SJSA1 (cell line): ENCODE measurements at places on chromosomes 6 and 20.
A peak's percentile ranks its signal among the peaks of the same experiment; 100 is the strongest.

GRCh38 chr6:117138920-117139319 lies 126.4 kb upstream of the VGLL2 start:
- no peak for DNase-seq

DNA sequence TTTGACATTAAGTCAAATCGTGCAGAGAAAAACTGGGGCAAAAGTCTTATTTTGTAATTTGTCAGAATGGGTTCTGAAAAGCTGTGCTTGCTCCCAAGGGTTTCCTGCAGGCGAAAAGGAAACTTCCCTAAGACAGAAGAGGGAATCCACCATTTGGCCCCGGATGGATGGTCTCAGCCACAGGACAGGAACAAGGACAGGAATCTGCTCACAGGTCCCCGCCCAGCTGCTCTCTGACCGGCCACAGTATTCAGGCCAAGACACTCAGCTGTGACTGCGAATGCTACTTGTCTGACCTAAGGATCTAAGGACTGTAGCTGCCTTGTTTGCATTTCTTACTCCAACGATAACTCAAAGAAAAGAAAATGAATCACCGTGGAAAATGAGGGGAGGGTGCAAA lies 197.0 kb downstream of the BMP7 start:
- no peak for DNase-seq

DNA sequence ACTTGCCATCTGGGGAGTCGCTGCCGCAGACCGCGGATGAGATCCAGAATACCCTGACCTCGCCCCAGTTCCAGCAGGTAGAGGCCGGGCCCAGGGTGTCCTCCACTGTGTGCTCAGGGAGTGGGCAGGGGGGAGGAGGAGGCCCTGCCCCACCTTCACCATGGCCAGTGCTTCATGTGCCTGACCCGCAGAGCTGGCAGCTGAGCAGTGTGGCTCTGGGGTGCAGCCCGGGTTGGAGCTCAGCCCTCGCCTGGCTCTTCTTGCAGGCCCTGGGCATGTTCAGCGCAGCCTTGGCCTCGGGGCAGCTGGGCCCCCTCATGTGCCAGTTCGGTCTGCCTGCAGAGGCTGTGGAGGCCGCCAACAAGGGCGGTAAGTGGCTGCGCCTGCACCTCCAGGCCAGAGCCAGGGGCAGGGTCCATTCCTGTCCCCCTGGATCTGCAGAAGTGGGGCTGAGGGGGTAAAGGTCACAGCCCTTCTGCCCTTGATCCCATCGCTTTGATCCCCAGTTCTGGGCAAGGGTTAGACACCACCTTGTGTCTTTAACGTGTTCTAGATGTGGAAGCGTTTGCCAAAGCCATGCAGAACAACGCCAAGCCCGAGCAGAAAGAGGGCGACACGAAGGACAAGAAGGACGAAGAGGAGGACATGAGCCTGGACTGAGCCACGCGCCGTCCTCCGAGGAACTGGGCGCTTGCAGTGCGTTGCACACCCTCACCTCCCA lies 5.5 kb downstream of the ADRM1 start:
- no peak for DNase-seq

DNA sequence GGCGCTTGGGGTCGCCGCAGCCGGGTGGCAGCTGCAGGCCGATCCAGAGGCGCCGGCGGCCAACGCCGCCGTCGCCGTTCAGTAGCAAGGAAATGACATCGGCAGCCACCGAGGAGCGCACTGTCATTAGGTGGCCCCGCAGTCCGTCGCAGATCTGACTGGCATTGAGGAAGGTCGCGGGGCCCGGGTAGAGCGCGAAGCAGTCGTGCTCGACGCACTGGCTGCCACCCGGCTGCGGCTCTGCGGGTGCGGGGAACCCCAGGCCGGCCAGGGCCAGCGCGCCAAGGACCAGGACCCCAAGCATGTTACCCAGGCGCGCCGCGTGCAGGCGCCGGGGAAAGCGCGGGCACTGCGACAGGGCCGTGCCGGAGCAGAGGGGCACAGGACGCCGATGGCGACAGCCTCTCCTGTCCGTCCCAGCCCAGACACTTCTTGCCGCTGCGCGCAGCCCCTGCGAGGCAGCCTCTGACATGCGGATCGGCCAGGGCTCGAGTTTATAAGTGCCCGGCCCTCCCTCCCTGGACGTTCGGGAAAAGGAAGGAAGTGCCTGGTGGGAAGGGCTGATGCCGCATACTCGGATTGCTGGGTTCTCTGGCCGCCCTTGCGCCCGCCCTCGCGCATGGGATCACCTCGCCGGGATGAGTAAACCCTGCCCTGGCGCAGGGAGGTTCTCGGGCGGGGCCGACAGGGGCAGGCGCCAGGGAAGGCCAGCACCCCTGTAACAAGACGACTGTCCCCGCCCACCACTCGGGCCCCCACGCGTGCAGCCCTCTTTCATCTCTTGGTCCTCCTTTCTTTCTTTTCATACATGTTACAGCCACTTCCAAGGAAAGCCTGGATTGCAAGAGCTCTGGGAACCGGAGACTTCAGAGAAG lies at the start of gene THBD:
Gene THBD, minus strand, starts transcription at position 472 of the 875 bp plus-strand sequence. Its CDS starts 168 bp downstream, at position 304.
- DNase-seq: peak; percentile 75

GRCh38 chr20:47573559-47573958 lies 71.9 kb downstream of the NCOA3 start:
- no peak for DNase-seq

GRCh38 chr20:44079291-44079690 lies 107.7 kb downstream of the JPH2 start:
- DNase-seq: no peak
